ENCODE measurements at places on chromosomes 3 and 15.

DNA sequence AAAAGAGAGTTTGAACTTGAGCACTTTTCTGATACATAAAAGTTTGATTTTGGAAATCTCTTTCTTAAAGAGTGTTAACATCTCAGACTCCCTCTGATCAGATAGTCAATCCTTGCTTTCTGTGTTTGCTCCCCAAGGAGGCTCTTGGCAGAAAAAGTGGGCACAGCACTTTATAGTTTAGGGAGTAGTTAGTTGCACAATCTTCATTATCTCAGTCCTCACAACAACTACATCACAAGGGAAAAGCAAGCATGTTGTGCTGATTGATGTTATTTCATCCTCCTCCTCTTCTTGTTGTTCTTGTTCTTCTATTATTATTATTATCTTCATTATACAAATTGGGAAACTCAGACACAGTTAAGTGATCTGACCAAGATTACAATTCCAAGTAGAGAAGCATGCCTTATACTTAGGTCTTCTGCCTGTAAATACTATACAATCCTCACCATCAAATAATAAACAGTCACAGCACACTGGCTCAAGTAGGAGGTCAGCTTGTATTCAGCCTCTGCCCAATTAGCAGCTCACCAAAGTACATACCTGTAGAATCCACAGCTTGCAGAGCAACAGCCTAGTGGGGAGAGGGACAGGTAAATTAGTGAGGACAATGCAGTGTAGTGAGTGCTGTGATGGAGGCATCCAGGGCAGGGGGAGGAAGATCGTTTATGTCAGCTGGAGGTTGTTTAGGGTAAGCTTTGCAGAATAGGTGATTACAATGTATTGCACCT lies 304.1 kb upstream of the MME start:
- no peak for DNase-seq

GRCh38 chr15:68488966-68489365 lies 57.0 kb upstream of the ITGA11 start:
- no peak for DNase-seq

DNA sequence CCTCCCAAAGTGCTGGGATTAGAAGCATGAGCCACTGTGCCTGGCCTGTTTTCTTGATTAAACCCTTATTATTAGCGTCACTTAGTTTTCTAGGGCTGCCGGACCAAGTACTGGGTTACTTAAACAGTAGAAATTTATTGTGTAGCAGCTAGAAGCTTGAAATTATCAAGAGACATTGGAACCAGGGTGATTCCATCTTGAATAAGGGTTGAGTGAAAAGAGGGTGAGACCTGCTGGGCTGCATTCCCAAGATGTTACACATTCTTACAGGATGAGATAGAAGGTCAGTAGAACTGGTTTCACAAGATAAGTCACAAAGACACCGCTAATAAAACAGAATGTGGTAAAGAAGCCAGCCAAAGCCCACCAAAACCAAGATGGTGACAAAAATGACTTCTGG lies 18.6 kb upstream of the FSTL1 start:
- DNase-seq: no peak

DNA sequence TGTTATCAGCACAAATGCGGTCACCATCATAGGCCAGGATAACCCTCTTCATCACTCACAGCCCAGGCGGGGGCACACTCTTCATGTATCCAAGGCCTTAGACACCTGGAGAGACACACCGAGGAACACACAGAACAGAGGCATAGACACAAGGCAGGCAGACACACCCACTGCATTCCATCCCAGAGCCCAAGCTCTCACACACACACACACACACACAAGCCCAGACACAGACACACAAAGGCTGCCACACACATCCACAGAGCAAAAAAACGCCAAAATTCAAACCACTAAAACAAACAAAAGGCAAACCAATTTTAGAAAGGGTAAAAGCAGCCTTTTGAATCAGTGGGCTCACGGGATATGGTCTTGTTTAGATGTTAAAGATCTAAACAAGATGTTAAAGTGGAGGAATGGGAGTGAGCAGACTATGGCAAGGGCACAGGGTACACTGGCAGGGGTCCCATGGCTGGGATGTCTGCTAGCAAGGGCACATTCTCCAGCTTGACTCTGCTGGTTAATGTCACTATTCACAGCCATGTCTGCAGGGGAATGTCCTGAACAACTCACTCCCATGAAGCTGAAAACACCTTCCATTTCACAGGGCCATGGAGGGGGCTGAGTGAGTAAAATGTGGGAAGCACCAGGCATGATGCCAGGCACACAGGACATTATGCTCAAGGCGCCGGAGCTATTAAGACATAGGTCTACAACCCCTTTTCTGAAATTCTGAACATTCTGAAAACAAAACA lies 14.9 kb upstream of the CRABP1 start:
- peak; percentile 60 for DNase-seq

GRCh38 chr3:183356920-183357319 lies 71.5 kb downstream of the MCF2L2 start:
- no peak for DNase-seq

- no peak for DNase-seq
Observed at GRCh38 chr3:69712933-69713332, 26.3 kb upstream of the MITF start.

- DNase-seq: peak; percentile 25
Observed at GRCh38 chr3:130915567-130916292, 21.8 kb downstream of the ATP2C1 start.

GRCh38 chr3:24765399-24765798 lies 270.7 kb upstream of the THRB start:
- no peak for DNase-seq

GRCh38 chr3:185082149-185082548 lies 70.7 kb downstream of the C3orf70 start:
- no peak for DNase-seq

DNA sequence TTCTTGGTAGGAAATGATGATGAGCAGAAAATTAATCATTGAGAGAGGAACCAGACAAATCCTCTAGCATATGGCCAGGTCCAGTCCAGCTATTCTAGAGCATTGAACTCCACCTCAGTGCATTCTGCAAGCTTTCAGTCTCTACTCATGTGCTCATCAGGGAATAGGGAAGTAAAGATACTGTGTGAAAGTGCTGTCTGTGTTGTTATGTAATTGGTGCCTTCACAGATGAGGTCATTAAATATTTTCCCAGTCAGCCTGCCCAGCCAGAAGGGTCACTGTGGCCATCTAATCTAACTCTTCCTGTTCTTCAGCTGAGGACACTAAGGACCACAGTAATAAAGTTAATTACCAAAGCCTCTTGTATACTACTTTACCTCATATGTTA lies 28.2 kb downstream of the C3orf62 start:
- no peak for DNase-seq

GRCh38 chr15:98719137-98719740 lies 70.9 kb downstream of the IGF1R start:
- DNase-seq: no peak

DNA sequence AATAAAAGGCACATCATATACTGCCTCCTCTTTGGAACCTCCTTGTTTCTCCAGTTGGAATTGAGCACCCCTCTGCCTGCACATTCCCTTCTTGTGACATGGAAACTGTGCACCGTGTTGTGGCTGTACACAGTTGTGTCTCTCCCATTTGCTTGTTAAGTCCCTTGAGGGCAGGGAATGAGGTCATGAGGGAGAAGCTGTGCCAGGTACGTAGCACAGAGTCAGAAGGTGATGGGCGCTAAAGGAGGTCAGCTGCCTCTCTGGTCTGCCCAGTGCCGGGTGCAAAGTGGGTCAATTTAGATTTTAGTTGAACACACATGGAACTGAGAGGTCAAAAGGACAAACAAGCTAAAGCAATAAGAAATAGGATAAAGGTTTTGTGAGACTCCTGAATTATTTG lies 124.4 kb downstream of the FAM43A start:
- no peak for DNase-seq

- no peak for DNase-seq
Observed at GRCh38 chr3:84586427-84586826, 372.4 kb upstream of the CADM2 start.

DNA sequence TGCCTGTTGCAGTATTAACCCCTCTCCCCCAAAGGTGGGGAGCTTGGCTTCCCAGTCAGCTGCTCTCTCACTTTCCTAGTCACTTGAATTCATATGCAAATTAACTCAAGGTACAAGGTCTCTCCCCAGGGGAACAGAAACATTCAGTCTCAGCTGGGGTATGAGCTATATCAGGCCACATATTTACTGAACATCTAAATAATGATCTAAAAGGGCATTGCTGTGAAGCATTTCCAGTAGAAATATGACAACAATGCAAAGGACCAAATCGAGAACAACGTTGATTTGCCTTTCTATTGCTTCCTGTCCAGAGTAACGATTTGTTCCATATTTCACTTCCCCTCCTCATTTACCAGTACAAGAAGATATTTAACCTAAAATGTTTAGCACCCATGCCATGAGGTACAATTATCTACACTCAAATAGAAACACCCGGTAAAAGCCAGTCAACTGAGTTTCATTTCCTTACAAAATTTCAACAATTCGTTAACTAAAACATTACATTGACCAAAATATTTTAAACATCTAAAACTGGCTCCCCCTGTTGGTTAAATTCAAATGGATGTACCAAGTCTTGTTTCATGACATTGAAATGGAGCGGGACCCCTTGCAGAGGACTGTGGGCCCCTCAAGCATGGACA lies 36.5 kb upstream of the KLHL6 start:
- DNase-seq: no peak

- no peak for DNase-seq
Observed at GRCh38 chr3:189491831-189492230, 139.4 kb upstream of the TP63 start.

DNA sequence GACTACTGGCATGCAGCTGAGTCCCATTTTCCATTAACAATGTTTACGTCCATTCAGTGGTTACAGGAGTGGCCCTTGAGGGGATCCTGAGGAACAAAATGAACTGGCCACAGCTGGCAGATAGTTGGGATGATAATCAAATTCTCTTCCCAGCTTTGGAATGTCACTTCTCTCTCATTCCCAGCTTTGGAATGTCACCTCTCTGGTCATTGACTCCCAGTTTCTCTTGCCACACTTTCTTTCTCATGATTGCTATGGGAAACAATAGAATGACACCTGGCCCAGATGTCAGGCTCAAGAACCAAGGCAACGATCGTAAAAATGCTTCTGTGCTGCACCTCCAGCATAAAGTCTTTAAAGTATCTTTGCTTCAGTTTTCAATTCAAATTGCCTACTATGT lies 34.0 kb downstream of the ATP13A4 start:
- no peak for DNase-seq

DNA sequence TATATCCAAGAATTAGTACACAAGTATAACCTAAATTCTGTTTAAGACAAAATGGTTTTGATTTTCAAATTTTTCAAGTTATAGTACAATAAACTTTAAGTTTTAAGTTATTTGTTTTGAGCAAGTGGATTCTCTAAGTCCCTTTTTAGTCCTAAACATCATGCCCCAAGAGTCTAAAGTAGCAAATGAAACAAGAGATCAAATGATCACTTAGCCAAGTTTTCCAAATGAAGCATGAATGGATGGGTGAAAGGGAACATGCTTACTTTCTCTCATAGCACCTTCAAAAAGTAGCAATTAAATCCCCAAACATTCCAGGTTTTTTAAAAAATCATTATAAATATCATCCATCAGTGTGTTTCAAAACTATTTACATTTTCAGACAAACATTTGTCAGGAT lies 19.5 kb downstream of the DLG1 start:
- DNase-seq: no peak

- DNase-seq: no peak
Observed at GRCh38 chr3:106795553-106795952, 581.7 kb upstream of the CCDC54 start.

- no peak for DNase-seq
Observed at GRCh38 chr3:123319760-123320159, 118.0 kb downstream of the SEC22A start.

DNA sequence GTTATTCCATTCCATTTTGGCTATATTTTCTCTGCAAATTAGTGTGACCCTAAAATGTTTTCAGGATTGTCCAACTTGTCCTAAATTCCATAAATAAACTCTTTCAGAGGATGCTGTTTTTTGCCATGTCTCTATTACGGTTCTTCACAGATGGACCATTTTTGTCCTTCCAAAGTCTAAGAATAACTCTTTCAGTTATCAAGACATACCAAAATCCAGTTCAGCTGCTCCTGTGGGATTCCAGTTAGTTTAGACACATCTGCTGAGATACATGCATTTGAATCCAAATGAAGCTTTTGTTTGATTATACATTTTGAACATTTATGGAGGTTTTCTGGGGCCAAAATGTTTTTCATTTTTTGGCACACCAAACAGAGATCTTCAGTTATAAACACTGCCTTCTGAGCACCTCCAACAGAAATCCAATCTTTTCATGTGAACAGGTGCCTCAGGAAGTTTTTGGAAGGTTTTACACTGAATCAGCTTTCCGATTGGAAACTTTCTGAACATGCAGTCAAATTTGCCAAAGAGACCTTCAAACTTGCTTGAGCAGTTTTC lies 80.7 kb downstream of the TIGIT start:
- no peak for DNase-seq

GRCh38 chr3:134471521-134472193 lies 14.1 kb downstream of the ANAPC13 start:
- peak; percentile 60 for DNase-seq

DNA sequence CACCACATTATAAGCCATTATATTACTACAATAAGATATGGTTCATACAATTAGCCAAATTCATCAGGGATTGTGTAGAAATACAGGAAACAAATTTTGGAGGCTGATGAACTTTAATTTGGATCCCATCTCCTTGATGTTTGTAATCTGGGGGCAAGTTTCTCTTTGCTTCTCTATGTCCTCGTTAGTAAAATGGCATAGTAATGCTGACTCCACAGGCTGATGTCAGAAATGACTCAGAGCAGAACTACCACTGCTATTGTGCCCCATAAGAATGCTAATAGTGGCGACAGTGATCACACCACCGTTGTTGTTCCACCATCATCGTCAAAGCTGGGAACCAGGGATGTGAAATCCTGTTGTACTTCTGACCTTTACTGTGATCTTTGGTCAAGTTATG lies 722.3 kb upstream of the LMCD1 start:
- no peak for DNase-seq

GRCh38 chr15:59997070-59997701 lies 6.9 kb upstream of the FOXB1 start:
- no peak for DNase-seq

GRCh38 chr3:168693870-168694269 lies 598.1 kb upstream of the GOLIM4 start:
- DNase-seq: no peak
